Neuronal stem cell (in vitro differentiated cells): ENCODE measurements at places on chromosomes 2 and 18.

DNA sequence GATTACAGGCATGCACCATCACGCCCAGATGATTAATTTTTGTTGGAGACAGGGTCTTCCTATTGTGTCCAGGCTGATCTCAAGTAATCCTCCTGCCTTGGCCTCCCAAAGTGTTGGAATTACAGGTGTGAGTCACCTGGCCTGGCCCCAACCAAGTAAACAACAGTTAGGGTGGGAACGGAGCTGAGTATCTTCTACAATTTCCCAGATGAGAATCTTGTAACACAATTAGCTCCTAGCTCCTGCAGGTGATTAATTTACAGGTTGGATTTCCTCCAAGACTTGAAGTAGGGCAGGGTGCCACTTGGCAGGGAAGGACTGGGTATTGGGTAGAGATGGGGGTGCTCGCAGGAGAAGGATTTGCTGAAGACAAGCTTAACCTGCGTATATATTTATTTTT, 17.8 kb downstream of the NLRC4 start:
- no peak overlapping the region for H3K4me3 ChIP-seq
- H3K27me3 ChIP-seq: no peaks in the 10 kb centered on the region
- no peaks in the 10 kb centered on the region for H3K36me3 ChIP-seq
- H3K27ac ChIP-seq: no peak overlapping the region
- no peak for DNase-seq

DNA sequence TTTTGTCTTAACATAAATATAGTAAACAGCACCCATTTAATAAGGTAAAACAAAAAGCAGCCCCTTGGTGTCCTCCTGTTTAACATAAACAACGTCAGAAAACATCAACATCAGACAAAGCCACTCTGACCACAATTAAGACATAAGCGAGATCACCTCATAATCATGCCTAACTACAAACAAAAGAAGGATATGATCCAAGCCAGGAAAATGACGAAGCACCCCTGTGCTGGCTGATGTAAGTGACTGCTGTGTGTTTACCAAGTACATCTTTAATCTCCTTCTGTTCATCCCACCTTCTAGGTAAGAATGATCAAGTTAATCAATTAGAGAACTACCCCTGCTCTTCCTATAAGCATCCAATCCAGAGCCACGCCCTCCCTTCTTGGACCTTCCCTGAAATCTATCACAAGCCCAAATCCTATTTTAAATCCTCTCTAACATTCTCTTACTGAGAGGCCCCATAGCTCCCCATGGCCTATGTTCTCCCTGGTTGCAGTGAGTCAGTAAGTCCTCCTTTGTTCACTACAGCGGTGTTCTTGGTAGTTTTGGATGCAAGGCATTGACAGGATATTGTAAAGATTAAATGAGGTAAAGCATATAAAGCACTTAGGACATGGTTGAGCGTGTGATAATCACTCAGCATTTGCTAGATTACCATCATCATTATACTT, 424.2 kb downstream of the TSN start:
- H3K36me3 ChIP-seq: no peaks in the 10 kb centered on the region
- H3K4me3 ChIP-seq: no peak overlapping the region
- no peak overlapping the region for H3K27ac ChIP-seq
- no peaks in the 10 kb centered on the region for H3K27me3 ChIP-seq

GRCh38 chr2:85666435-85667316, 1.3 kb downstream of the SFTPB start:
- no peak overlapping the region for H3K27ac ChIP-seq
- no peaks in the 10 kb centered on the region for H3K27me3 ChIP-seq

DNA sequence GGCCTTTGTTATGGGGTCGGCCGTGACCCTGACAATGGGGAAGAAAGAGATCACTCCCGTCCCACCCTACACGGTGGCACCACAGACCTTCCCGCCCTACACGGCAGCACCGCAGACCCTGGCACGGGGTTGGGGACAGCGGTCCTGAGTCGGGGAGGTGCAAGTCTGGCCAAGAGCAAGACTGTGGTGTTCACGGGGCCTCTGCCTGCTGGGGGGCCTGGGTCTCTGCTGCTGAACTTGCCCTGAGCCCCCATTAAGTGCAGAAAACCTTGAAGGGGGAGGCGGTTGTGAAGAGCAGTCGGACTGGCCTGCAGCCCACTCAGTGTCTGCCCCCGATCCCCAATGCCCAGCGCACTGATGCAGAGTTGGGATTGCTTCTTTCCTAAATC, 75.9 kb downstream of the SLC66A2 start:
- no peaks in the 10 kb centered on the region for H3K36me3 ChIP-seq
- H3K4me3 ChIP-seq: no peak overlapping the region
- H3K4me1 ChIP-seq: peaks cover 2% of the 10 kb centered on the region
- peaks cover 32% of the 10 kb centered on the region for H3K27me3 ChIP-seq
- DNase-seq: no peak

DNA sequence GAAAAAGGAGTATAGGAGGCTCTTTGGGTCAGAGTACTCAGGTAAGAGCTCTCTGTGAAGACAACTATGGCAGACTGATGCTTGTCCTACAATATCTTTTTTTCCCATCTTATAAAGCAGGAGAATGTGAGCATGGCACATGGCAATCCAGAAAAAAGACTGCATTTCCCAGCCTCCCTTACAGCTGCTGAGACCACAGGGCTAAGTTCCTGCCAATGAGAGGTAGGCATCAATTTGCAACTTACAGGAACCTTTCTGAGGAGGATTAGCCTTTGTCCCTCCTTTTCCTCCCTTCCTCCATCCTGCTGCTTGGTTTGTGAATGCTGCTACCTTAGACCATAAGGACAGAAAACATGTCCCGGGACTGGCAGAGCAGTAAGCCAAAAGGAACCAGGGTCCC, 37.8 kb upstream of the ST8SIA5 start:
- H3K36me3 ChIP-seq: no peaks in the 10 kb centered on the region
- H3K27me3 ChIP-seq: no peaks in the 10 kb centered on the region
- no peak overlapping the region for H3K27ac ChIP-seq
- no peak overlapping the region for H3K4me3 ChIP-seq
- no peak for DNase-seq

DNA sequence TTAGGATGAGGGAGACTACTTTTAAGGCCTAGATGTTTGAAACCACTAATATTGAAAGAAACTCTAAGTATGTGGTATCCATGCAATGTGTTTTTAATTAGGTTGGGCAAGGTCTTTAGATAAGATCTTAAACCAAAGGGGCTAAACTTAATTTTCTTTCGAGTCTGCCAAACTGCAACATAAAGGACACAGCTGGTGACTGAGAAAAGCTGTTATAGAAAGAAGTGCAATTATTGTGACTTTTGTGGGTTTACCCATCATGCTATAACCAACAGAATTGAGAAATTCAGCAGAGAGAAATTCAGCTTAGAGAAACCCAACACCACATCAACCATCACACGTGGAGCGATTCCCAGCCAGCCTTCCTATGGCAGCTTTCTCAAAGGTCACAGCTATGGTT, 119.5 kb upstream of the LMAN1 start:
- no peaks in the 10 kb centered on the region for H3K36me3 ChIP-seq
- H3K27ac ChIP-seq: no peak overlapping the region
- DNase-seq: no peak
- H3K27me3 ChIP-seq: no peaks in the 10 kb centered on the region
- no peaks in the 10 kb centered on the region for H3K4me1 ChIP-seq

DNA sequence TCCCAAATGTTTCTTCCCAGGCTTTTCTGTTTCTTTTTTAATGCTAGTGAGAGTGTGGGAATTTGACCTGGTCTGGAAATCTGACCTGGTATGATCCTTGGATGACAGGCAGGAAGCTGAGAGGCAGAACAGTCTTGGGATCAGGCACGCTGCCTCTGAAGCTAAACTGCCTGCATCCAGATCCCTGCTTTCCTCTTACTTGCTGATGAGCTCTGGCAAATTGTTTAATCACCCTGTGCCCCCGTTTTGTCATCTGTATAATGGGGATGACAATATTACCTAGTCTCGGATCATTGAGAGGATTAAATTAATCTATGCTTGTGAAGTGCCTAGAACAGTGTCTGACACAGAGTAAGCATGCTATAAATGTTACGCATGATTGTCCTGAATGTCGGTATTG, 3.3 kb downstream of the KLHL23 start:
- H3K27me3 ChIP-seq: no peaks in the 10 kb centered on the region
- H3K36me3 ChIP-seq: peaks cover 11% of the 10 kb centered on the region
- DNase-seq: no peak
- H3K27ac ChIP-seq: no peak overlapping the region

- no peak for DNase-seq
- peaks cover 6% of the 10 kb centered on the region for H3K4me1 ChIP-seq
- no peaks in the 10 kb centered on the region for H3K27me3 ChIP-seq
- H3K27ac ChIP-seq: no peak overlapping the region
- no peak overlapping the region for H3K4me3 ChIP-seq
These were observed 12.4 kb downstream of the SLC8A1 start for GRCh38 chr2:40439473-40439872.

DNA sequence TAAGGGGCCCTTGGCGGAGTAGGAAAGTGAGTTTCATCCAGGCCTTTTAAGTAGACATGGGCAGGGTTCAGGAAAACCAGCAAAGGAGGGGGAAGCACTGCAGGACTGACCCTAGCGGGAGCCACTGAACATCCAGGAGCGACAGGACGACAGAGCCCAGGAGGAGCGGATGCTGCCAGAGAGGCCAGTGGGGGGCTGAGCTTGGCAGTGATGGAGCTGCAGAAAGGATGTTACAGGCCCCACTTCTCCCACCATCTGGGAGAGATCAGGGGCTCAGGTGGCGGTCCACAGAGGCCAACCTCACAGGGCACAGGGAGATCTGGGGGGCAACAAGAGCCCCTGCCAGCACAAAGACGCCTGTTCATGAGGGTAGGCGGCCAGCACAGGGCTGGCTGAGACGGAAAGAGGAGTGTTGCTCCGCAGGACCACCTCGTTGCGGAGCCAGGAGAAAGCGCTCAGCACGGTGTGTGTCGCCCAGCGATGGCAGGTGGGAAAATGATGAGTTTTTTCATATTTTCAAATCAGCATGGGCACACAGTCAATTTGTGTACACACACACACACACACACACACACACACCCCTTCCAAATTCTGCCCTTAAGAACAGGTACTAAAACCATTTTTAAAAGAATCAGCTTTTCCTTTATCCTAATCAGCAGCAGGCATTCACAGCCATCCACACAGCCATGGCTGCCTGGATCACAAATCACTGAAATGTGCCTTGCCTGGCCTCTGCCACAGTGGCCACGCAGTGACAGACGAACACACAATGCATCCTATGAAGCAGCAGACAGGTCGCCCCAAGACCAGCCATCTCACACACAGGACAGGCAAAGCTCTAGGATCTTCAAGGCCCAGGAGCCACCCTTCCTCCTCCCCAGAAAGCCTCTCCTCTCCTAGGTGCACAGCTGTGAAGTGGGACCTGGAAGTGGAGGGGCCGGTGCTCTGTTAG, 63.2 kb downstream of the NDUFA10 start:
- H3K4me1 ChIP-seq: no peaks in the 10 kb centered on the region
- H3K27me3 ChIP-seq: no peaks in the 10 kb centered on the region
- peaks cover 61% of the 10 kb centered on the region for H3K36me3 ChIP-seq
- no peak for DNase-seq

- DNase-seq: no peak
- peaks cover 7% of the 10 kb centered on the region for H3K4me1 ChIP-seq
- H3K27me3 ChIP-seq: no peaks in the 10 kb centered on the region
- no peak overlapping the region for H3K27ac ChIP-seq
- H3K4me3 ChIP-seq: no peak overlapping the region
- H3K36me3 ChIP-seq: no peaks in the 10 kb centered on the region
These were observed 249.0 kb downstream of the TRIB2 start for GRCh38 chr2:12965540-12966269.

DNA sequence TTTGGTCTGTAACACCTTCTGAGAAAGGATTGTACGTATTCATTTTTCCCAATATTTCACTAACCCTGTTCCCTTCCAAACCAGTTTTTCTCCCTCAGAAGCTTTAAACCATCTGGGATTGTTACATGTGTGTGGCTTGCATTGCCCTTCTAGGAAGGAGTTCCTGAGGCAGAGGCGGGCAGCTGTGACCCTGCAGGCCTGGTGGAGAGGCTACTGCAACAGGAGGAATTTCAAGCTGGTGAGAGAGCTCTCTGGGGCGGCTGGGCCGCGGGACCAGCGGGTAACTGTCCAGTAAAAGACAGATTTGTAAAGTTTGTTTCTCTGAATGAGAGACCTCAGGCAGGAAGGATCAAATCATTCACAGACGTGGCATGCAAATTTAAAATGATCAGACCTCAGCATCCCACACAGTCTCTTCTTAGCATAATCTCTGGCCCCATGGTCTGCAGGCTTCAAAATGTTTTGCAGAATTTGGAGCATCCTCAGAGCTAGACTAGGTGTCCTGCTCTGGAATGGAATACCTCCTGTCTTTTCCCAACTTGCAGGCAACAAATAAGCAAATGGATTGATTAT, 40.2 kb upstream of the GPR17 start:
- H3K27me3 ChIP-seq: no peaks in the 10 kb centered on the region
- H3K4me1 ChIP-seq: no peaks in the 10 kb centered on the region
- no peaks in the 10 kb centered on the region for H3K36me3 ChIP-seq

GRCh38 chr2:170932166-170932565, 3.1 kb downstream of the GORASP2 start:
- H3K27ac ChIP-seq: no peak overlapping the region
- H3K27me3 ChIP-seq: no peaks in the 10 kb centered on the region
- peaks cover 14% of the 10 kb centered on the region for H3K4me1 ChIP-seq
- no peak overlapping the region for H3K4me3 ChIP-seq
